Nephron progenitor cell (in vitro differentiated cells): ENCODE measurements at places on chromosomes 2 and 18.

DNA sequence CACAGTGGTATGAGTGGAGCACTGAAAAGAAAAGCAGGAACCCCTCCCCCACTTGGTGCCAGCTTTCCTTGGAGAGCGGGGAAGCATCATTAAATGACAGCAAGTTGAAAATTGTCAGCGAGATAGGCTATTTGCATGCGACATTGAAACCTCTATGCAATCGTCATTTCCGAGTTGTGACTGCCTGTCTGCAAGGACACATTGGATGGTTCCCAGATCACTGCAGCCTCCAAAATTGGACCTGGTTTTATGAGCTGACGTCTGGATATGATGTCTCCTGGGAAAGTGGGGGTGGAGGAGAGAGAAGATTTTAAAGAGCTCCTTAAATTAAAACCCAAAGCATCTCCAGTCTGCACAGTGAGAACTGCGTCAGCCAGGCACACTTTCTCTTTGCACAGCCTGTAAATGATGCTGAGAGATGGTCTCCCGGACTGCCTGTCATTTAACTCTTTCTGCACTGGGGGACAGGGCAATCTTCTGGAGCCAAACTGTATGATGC, 57.8 kb upstream of the KIF5C start:
- DNase-seq: no peak

DNA sequence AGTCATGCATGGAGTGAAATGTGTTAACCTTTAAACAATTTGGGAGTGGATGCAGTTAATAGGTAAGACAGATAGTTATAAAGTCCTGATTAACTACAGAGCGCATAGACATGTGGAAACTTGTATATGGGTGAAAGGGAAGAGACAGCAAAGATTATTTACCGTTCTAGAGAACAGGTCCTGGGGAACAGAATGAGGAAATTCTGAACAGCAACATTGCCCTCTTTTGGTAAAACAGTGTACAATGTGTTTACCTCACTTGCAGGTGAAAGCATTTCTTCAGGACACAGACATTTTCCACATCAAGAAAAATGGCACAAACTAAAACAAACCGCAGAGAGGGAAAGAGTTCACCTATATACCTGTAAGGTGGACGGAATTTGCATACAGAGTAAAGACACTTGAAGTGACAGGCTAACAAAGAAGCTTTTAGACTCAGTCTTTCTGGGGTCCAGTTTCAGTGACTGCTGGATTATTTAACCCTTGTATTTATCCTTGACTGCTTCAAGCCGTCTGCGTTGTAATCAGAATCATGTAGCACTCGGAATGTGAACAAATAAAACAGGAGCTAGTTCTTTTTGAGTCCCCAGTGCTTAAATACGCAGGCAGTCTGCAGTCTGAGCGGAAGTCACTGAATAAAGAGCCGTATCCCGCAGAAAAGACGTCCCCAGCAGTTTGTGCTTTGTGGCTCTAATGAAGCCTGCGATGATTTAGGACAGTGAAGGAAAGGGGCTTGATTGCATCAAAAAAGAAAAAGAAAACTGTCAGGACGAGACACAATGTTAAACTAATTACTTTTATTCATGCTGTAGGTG, 364.8 kb upstream of the GALNT5 start:
- DNase-seq: peak; percentile 4

- DNase-seq: no peak
Measured at GRCh38 chr2:36477746-36478145, 120.2 kb downstream of the FEZ2 start.

GRCh38 chr2:2057125-2057721, 273.9 kb downstream of the MYT1L start:
- no peak for DNase-seq

DNA sequence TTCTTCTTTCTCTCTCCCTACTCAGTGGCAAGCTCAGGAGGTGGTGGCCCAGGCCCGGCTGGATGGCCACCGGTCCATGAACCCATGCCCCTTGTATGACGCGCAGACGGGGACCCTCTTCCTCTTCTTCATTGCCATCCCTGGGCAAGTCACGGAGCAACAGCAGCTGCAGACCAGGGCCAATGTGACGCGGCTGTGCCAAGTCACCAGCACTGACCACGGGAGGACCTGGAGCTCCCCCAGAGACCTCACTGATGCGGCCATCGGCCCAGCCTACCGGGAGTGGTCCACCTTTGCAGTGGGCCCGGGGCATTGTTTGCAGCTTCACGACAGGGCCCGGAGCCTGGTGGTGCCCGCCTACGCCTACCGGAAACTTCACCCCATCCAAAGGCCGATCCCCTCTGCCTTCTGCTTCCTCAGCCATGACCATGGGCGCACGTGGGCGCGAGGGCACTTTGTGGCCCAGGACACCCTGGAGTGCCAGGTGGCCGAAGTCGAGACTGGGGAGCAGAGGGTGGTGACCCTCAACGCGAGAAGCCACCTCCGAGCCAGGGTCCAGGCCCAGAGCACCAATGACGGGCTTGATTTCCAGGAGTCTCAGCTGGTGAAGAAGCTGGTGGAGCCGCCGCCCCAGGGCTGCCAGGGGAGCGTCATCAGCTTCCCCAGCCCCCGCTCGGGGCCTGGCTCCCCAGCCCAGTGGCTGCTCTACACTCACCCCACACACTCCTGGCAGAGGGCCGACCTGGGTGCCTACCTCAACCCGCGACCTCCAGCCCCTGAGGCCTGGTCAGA, 1.8 kb downstream of the NEU2 start:
- DNase-seq: no peak

DNA sequence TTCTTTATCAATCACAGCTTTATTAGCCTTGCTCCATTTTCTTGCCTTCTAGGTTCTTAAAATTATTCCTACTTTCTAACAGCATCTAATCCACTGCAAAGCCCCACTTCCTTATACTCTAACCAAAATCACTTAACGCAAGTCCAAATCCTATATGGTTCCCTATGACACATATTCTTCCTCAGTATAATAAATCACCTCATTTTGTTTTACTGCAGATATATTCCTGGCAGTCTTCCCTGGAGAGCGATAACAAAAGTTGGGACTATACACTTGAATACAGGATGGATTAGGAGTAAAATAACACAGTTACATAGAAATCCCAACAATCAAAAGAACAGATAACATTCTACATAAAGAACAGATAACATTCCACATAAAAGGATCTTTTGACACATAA, 144.8 kb downstream of the ATAD2B start:
- DNase-seq: no peak

DNA sequence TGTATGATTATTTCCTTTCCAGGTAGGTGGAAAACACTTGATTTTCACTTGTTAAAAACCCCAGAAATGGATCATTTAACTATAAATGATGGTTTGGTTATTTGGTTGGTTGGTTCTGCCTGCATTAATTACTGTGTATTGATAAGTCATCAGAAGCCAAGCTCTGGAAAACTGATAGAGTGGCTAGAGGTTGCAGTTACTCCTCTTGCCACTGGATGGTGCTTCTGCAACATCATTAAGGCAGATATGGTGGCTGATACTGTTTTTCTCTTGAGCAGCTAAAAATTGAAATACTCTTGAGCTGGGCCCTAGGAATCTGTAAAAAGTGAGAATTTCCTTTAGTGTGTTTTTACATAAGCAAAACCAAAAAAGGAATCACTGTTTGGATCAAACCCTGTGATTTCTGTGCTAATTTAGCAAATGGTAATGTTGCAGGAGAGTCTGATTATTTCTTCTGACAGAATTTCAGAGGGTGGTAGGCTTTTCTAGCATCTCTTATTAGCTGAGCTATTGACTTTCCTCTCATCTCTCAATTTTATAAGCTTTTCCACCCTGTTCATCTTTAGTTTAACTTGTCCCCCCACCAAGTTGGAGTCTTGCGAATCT, 54.3 kb downstream of the RAB10 start:
- DNase-seq: peak; percentile 7

GRCh38 chr2:164770421-164770916, 71.2 kb downstream of the COBLL1 start:
- no peak for DNase-seq

DNA sequence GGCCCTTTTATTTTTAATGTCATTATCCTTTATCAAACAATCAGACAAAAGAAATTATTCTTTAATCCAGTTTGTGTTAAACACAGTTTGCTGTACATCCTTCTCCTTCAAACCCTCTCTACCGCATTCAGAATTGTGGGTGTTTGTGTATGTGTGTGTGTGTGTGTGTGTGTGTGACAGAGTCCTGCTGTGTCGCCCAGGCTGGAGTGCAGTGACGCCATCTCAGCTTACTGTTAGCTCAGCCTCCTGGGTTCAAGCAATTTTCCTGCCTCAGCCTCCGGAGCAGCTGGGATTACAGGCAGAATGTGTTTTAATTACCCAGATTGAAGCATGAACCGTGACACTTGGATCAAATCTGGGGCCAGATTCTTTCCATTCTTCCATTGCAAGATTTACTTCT, 723.7 kb downstream of the DCDC2C start:
- DNase-seq: no peak

GRCh38 chr2:157784823-157785175, 91.3 kb downstream of the ACVR1 start:
- DNase-seq: no peak

GRCh38 chr2:173126819-173127218, 51.2 kb downstream of the MAP3K20 start:
- no peak for DNase-seq

DNA sequence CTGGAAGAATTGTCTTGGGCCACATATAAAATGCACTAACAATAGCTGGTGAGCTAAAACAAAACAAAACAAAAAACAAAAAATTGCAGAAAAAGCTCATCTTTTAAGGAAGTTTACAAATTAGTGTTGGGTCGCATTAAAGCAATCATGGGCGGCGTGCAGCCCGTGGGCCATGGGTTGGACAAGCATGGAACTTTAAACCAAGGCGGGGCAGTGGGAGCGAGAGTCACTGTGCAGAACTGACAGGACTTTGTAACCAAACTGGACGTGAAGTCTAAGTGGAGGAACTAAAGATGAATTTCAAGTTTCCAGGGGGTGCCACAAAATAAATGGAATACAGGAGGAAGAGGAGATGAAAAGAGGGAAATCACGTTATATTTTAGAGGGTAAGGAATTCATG, 80.7 kb downstream of the PSMG2 start:
- DNase-seq: no peak

GRCh38 chr2:51812138-51812866, 780.4 kb upstream of the NRXN1 start:
- DNase-seq: no peak

DNA sequence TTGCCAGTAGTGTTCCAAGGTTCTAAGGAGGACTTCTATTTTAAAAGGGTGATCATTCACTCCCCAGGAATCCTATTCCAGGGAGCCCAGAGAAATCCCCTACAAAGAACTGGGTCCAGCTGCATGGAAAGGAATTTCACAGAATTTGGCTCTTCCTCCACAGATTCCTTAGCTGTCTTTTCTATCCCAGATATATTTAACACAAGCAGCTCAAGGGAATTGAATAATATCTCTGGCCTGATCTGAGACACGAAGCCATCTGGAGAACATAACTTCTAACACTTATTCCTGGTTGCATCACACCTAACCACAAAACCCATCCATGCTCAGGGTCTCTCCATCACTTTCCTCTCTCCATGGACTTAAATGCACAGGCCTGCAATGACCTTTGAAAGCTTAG, 306.7 kb upstream of the ACVR2A start:
- DNase-seq: no peak

GRCh38 chr2:152407204-152407721, 72.3 kb downstream of the FMNL2 start:
- DNase-seq: peak; percentile 63

DNA sequence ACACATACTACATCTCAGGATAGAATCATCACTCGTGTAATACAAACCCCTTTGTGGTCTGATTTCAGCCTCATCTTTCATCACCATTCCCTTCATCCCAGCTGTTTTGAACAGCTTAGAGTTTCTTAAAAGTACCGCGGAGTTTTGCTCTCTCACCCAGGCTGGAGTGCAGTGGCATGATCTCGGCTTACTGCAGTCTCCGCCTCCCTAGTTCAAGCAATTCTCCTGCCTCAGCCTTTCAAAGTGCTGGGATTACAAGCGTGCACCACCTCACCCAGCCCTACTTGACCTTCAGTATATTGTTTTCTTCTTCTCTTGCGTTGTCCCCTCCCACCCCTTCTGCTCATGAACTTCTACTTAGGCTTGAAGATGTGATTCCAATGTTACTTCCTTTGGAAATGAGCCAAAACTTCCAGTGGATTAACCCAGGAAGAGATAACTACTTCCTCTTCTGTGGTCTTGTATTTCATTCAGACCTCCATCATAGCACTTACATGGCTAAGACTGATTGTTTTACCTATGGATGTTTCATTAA, 15.8 kb downstream of the ERLEC1 start:
- no peak for DNase-seq

- DNase-seq: no peak
Measured at GRCh38 chr2:69769272-69769671, 27.3 kb downstream of the ANXA4 start.

GRCh38 chr2:209160800-209161588, 262.9 kb upstream of the MAP2 start:
- DNase-seq: no peak

DNA sequence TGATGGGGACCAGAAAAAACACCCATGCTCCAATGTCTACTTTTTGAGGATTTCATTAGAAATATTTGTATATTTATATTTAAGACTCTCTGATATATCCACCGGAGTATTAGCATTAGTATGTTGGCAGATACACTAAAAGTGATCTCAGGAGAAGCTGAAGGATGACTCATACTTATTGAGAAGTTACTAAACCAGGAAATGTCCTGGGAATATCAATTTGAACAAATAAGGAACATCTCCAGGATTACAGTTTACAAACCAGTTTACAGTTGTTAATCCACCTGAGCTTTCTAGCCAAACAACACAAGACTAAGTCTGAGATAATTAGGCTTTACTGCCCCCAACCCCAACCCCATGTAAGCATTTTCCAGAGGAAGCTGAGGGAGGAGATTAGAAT, 16.1 kb upstream of the DPP4 start:
- no peak for DNase-seq

- no peak for DNase-seq
Measured at GRCh38 chr2:14223576-14223975, 408.9 kb upstream of the LRATD1 start.

DNA sequence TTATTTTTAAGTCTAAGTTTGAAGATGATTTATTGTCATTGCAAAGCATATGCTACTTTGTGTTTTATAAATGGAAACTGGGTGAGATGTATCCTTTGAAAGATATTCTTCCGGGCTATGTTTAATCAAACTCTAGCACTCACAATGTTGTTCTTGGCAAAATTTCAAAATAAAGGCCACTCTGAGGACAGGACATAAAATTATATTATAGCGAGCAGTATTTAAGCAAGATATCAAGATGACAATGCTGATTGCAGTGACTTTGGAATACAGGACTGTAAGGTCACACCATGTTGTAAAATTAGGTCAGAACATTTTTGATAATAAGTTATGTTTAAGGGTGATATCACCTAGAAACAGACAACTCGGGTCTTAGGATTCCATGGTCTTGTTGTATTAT, 14.2 kb downstream of the RPRM start:
- DNase-seq: no peak

DNA sequence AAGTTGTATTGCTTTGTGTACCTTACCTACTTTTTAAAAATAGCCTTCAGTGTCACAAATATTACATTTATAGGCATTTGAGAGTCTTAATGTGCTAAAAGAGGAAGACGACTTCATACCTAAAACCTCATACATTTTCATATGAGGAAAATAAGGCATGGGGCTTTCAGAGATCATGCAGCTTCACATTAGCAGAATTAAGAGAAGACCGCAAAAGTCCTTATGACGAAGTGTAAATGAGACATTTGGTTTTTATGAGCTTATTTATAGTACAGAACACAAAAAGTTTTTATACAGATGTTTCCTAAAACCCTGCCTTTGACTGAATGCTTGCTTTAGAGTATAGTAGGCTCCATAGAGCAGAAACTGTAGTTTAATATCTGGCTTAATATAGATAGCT, 10.1 kb upstream of the CCDC138 start:
- no peak for DNase-seq

- DNase-seq: no peak
Measured at GRCh38 chr2:8058652-8059051, 623.2 kb upstream of the ID2 start.
